ENCODE measurements at places on chromosomes 6 and 20.
A peak's percentile ranks its signal among the peaks of the same experiment; 100 is the strongest.

DNA sequence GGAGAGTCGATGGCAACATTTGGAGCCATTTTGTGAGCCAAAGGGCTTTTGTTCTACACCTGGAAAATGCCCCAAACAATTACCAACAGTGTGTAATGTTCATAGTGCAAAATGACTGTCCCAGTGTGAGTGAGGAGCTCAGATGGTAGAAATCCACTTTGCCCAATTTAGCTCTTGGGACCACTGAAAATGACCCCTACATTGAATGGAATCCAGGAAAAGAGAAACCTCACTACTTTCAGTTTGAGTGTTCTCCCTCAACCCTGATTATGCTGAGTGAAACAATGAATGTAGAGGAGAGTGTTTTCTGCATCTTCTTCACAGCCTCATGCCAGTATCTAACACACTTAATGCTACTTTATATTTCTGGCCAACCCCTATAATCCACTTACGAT is 84.9 kb upstream of the NRN1 start:
- DNase-seq = no peak

- DNase-seq = no peak
Measured at GRCh38 chr20:48772183-48772976, 55.4 kb downstream of the PREX1 start.

- DNase-seq = peak; percentile 29
Measured at GRCh38 chr20:33685328-33686099, 671 bp downstream of the E2F1 start.

DNA sequence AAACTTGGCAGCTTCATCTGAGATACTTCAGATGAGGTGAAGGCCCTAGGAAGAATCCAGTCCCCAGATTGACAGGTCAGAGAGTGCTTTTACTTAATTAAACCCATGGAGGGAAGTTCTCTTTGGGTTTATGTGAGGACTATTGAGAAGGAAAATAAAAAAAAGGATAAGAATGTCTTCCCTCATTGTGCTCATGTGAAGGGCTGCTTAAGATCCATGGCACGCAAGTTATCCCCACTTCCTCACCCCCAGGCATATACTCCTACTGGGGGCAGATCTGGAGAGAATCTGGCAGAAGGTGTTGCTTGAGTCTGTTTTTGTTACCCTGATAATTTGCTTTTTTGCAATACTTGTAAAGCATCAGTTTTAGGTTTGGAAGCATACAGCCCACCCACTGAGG is 322.9 kb upstream of the TFAP2D start:
- no peak for DNase-seq

GRCh38 chr6:148945301-148946021 is 198.6 kb downstream of the UST start:
- no peak for DNase-seq

DNA sequence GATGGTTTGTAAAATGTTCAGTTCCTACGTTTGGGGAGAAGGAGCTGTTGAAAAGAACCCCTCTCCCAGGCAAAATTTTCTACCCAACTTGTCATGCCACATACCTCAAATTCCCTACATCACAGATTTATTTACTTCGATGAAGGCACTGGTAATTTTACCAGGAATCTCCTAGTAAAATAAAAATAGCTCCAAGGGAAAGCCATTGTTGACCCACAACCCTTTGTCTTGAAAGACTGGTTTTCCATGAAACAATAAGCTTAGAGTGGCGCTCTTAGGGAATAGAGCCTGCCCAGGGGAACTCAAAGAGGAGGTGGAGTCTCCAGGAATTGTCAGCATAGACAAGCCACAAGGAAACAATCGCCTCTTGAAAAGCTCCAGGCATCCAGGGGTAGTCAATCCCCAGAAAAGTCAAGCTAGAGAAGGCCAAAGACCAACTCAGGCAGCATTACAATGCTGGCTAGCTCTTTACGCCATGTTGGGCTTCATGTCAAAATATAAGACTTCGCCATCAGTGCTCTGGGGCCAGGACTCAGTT is 99.2 kb upstream of the RREB1 start:
- DNase-seq = no peak

GRCh38 chr6:56720882-56721281 is 78.2 kb upstream of the DST start:
- DNase-seq = no peak

GRCh38 chr20:33868595-33868994 is 57.4 kb downstream of the CHMP4B start:
- DNase-seq = no peak

DNA sequence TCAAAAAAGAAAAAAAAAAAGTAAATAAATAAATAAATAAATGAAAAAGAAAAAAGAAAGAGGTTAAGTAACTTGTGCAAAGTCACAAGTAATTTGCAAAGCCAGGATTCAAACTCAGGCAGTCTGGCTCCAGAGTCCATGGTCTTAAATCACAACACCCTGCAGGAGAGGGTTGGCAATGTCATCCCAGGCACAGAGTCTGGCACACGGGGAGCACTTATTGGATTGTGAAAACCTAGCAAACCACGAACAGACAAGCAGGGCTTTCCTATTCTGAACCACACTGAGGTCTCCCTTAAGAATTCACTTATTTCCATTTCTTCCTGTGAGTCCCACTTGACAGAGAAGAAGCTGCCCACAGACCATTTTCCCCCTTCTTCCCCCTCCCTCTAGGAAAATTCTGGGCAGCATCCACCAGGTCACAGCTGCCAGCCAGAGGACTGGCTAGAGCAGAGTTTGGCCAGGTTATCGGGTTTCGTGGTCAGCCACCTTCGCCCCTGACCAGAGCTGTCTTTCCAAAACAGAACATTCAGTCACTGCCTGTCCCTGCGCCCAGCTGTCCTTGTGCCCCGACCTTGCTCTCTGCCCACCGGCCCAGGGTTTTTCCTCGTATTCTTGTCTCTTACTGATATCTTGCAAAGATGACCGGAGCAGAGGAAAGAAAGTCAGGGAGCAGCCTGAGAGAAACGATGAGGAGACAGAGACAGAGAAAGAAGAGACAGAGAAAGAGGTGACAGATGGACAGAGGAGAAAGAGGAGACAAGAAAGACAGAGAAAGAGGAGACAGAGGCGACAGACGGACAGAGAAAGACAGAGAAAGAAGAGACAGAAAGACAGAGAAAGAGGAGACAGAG is 106.4 kb upstream of the PTPN1 start:
- DNase-seq = no peak

GRCh38 chr6:138377042-138377441 is 663 bp upstream of the SMIM28 start:
- DNase-seq = no peak

GRCh38 chr6:21431526-21431925 is 162.0 kb upstream of the SOX4 start:
- no peak for DNase-seq

GRCh38 chr20:768426-768978 is at the start of gene SLC52A3:
SLC52A3 (minus strand) TSS chr20:768500; CDS start chr20:765774, 2,726 bp downstream.
- no peak for DNase-seq

GRCh38 chr6:104940238-104940892 is 16.5 kb upstream of the LIN28B start:
- no peak for DNase-seq

DNA sequence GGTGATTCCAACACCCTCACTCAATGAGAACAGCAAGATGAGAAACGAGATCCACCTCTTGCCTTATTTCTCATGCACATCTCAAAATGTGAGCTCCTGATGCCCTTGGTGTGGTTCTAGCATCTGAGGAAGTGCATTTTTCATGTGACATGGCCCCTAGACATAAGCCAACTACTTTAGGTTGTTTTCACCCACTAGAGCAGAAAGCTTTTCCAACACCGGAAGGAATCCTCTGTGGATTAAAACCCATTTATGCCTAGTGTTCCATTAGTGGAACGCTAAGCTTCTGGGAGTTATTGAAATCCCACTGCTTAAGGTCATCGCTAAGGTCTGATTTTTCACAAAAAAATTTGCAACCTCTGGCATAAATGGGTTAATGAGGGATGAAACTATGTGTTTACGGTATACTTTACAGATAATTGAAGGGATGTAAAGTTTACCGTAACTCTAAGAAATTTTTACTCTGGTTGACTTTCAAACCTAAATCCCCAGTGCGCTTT is 24.0 kb downstream of the CYP24A1 start:
- DNase-seq = no peak

DNA sequence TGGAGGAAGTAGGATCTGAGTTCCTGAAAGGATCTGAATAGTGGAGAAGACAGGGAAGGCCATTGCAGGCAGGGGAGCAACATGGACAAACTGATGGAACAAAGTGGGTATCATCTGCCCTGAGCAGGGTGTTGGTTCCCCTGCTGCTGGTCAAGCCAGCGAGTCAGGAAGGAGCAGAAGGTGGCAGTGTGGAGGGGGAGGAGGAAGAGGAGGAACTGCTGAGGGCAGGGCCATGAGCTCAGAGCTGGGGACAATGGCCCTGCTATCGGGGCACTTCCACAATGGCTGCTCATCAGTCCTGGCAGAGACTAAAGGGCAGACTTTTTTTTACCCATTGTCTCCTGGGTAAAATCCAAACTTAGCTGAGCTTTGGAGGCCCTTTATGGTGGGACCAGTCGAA is 13.6 kb downstream of the CNBD2 start:
- no peak for DNase-seq

DNA sequence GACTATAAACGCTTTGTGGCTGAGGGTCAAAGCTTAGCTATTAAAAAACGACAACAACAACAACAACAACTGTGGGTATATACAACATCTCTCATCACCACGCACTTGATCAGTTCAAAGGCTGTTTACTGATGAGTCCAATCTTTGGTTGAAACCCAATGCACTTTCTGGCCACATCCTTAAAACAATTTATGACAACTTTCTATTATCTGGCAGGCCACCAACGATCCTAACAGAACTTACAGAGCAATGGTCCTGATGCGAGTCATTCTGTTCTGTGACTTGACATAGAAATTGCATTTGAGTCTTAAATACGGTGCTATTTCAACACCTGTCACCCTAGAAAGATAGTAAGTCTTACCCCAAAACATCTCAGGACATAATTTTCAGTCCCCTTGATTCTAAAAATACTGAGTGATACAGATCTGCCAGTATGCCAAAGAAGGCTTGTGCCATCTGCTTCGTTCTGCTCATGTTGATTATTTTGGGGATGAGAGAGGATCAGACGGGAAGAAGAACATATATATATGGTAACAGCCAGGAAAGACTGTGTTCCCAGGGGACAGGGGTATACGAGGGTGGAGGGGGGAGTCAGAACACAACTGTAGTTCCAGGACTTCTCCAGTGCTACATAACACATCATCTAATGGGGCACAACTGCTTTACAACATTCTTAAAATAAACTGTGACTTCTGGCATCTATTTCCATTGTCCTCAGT is 55.8 kb downstream of the PLAGL1 start:
- no peak for DNase-seq

- DNase-seq = no peak
Measured at GRCh38 chr6:24864343-24864742, 65.6 kb upstream of the ARMH2 start.

- no peak for DNase-seq
Measured at GRCh38 chr6:52161689-52162438, 24.3 kb upstream of the IL17A start.

DNA sequence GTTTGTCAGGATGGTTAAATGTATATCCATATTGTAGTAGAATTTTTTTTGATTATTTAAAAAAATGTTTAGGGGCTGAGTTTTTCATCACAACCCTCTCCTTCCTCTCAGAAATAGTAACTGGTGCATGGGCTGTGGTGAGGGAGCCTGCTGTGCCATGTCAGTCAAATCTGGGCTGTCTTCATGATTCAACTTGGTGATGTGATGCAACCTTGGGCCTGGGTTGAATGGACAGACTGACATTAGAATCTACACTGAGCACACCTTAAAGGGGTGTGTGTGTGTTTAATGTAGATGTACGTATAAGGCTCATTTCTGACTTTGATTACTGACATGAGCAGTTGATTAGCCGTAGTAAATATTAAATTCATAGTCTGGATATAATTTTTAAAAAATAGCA is 3.7 kb downstream of the TJAP1 start:
- no peak for DNase-seq

DNA sequence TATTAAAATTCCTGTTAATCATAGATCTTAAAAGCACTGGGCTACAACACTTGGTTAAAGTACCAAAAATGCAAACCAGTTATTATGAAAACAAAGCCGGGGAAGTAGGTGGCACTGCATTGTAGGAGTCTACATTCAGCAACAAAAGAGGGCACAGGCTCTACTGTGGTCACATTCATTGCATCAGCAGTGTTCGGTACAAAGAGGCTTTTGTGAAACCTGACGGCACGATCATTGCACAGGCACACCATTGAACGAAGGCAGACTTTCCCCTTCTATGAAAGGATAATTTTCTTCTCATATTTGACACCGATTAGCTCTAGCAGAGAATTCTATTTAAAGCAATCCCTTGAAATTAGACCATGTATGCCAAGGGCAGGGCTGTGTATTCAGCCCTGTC is 44.6 kb upstream of the AGPAT4 start:
- DNase-seq = no peak

DNA sequence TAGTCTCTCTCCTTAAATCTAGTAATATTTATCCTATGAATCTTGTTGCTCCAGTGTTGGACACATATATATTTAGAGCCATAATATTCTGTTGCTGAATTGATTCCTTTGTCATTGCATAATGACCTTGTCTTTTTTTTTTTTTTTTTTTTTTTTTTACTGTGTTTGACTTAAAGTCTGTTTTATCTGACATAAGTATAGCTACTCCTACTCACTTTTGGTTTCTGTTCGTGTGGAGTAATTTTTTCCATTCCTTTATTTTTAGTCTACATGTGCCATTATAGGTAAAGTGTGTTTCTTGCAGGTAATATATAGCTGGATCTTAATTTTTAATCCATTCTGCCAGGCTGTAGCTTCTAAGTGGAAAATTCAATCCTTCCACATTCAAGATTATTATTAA is 166.5 kb downstream of the GMDS start:
- no peak for DNase-seq

GRCh38 chr20:23363257-23363649 is 1.3 kb downstream of the GZF1 start:
- DNase-seq = no peak

DNA sequence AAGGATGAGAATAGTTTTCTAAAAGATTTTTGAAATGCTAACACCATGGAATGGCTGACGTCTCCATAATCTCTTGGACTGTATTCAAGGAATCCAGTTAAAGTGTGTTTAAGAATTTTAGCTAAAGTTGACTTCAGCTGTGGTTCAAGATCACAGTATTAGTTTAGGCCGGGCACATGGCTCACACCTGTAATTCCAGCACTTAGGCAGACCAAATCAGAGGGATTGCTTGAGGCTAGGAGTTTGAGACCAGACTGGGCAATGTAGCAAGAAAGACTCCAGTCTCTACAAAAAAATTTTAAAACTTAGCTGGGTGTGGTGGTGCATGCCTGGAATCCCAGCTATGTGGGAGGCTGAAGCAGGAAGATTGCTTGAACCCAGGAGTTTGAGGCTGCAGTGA is 68.2 kb downstream of the RFPL4B start:
- DNase-seq = no peak

DNA sequence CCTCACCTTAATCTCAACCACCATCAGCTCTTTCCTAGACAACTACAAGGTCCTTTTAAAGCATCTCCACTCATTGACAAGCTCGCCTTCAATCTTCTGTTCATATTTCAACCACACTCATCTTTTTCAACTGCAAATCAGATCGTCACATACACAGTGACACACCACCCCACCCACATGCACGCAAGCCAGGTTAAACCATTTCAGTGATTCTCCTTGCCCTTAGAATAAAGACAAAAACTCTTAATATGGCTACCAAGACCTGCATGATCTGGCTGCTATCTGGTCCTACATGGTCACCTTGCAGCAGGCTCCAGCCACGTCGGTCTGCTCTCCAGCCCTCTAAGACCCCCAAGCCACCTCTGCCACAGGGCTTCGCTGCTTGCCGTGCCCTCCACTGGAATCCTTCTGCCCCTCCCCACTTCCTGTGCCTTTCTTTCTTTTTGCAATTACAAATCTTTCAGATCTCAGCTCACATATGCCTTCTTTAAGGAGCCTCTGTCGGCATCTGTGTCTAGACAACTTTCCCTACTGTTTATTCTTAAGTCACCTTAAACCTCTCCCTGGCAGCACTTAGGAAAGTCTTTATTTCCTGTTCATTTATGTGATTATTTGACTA is 507.3 kb upstream of the ARID1B start:
- DNase-seq = peak; percentile 17

All from stimulated activated CD4-positive, alpha-beta T cell treated with anti-CD3 and anti-CD28 coated beads, TNF-alpha, amount 100 ng/mL, for 24 hours (primary cell).